ENCODE measurements at places on chromosomes 13 and 19. TPM values are rescaled to one million over a fixed set of nuclear protein-coding genes. Genes with fewer than 3 reads are reported as not detected.

Gene EBPL
- total RNA-seq = 81.7 TPM

Gene FOXA3
- total RNA-seq = not detected

Gene GTF2F1
- total RNA-seq = 44.7 TPM

DNA sequence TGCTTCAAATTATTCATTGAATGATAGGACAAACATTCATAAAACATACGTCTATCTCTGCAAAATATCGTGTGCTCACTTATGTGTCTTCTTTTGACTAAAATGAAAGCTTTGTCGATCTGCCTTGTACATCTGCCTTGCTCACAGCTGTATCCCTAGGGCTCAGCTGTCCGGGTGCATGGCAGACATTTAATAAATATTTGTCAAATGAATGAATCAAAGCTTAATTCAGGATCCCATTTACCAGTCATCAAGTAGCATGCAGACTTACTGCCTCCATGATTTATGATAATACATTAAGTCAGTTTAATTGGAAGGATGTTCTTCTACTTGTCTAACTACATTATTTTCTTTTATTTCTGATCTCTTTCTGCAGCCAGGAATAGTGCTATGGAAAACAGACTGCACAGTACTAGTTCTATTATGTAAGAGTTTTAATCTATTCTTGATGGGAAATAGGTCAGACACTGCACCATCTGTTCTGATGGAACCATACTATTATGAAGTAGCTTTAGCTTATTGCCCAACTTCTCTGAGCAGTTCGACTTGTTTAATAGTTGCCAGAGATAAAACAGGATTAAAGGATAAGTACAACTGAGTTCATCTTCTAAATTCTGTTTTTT lies 13.2 kb downstream of the SLC46A3 start:
- ATAC-seq = no peak

DNA sequence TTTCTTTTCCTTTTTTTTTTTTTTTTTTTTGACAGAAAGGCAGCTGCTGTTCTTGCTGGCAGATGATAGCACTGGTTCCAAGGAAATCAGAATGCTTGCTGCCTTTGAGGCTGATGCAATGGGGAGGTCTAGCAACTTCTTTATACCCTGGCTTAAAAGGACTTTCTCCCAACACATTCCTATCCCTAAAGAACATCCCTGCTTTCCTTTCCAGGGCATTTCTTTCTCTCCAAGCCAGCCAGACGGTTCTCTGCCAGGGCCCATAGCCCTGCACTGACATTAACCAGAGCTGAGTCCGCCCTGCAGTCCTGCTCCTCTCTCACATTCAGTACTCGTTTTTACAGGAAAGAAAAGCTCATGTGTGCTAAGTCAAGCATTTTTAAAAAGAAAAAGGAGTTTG lies 133.9 kb upstream of the WASF3 start:
- ATAC-seq = peak; percentile 96

DNA sequence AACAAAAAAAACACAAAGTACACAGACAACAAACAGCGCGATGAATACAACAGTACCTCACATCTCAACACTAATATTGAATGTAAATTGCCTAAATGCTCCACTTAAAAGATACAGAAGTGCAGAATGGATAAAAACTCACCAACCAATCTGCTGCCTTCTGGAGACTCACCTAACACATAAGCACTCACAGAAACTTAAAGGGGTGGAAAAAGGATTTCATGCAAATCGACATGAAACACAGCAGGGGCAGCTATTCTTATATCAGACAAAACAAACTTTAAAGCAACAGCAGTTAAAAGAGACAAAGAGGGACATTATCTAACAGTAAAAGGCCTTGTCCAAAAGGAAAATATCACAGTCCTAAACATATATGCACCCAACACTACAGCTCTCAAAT lies 209.5 kb downstream of the ABCC4 start:
- no peak for ATAC-seq

GRCh38 chr19:14530005-14530348 lies 583 bp downstream of the TECR start:
- ATAC-seq = no peak

DNA sequence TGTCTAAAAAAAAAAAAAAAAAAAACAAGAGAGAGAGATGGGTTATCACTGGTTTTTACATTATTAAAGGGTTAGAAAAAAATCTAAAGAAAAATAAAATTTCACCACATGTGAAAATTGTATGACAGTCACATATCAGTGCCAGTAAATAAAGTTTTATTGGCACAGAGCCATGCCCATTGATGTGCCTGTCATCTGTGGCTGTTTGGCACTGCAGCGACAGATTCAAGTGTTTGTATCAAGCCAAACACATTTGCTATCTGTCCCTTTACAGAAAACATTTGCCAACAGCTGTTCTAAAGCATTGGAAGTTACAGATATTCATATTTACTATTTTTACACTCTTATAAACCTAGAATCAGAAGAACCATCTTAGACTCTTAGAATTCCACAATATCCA lies 16.3 kb downstream of the FCHO1 start:
- no peak for ATAC-seq

GRCh38 chr13:76884186-76884906 lies 1.9 kb downstream of the KCTD12 start:
- no peak for ATAC-seq

DNA sequence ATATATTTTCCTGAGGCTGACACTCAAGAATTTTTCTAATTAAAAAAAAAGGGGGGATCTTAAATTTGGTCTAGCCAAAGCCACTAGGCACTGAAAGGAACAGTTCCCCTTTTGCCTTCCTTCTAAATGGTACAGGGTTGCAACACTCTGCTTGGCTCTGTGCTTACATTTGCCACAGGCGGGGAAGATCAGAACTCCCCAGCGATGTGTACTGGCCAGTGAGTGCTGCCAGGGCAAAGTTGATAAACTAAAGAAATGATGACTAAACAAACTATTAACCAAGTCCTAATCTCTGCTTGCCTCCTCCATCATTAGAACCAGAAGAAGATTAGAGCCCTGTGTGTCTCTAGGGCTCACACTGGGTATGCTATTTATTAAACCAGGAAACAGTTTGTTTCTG lies 75.3 kb upstream of the SCEL start:
- ATAC-seq = peak; percentile 80

DNA sequence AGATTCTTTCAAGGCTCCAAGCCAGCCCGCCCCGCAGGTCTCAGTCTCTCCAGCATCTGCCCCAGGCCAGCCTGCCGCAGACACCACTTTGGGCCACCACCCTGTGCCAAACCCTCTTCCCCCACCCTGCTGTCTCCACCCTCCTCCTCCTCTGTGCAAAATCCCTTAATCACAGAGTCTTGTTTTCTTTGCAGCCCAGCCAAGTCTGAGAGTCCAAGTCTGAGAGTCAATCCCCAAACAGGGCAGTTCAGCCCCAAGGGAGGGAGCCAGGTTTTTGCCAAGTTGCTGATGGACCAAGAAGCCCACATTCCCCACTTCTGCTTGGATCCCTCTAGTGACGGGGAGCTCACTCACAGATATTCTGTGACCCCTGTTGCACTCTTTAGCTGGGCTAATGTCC lies 3.1 kb downstream of the ADAMTS10 start:
- ATAC-seq = no peak

GRCh38 chr19:27774337-27774736 lies 1438.6 kb downstream of the UQCRFS1 start:
- ATAC-seq = no peak

DNA sequence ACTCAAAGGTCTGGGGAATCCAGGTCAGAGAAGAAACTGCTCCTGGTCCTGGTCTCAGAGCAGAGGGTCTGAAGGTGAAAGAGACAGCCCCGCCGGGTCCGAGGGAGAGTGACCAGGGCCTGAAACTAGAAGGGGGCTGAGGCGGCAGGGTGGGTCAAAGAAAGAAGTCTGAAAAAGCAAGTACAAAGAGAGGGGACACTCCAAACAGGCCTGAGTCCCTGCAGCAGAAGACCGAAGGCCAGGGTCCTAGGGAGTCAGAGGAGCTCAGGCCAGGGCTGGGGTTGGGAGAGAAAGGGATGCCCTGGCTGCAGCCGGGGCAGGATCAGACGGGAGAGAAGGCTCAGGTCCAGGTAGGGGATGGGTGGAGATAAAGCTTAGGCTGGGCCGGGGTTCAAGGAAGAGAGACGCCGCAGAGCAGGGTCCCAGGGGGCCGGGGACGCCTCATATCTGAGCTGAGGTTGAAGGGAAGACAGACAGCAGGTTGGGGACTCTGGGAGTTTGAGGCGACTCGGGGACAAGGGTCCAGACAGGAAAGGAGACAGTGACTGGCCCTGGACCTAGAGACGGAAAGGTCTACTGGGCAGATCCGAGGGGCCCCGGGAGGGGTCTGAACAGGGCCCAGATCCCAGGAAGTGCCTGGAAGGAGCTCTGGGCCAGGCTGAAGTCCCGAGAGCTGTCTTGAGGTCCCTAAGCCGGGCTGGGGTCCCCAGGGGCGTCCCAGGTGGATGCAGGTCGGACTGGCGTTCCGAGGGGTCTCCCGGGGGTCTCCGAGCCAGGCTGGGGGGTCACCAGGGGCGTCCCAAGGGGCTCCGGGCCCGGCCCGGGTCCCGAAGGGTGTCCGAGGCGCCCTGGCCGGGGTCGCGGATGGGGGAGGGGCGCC lies 795 bp downstream of the MLLT1 start:
- no peak for ATAC-seq

DNA sequence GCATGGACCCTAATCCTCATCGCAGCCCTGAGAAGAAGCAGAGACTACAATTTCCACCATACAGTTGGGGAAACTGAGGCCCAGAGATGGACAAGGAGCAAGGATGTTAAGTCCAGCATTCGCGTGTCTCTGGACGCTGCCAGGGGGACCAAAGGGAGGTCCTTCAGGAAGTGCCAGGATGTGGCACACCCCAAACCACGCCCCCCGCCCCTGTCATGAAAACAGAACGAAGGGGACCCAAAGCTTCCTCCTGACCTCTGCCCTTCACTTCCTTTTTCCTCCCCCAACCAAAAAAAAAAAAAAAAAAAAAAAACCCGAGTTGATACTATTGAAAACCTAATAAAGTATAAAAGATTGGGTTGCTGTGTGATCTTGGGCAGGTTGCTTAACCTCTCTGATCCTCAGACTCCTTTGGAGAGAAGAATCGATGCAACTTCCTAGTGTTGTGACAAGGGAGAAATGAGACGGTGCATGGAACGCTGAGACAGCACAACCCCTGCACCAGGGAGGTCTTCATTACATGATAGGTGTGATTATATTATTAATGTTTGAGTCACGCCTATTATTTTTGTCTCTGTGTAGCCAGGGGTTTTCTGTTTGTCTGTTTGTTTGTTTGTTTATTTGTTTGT lies 2.7 kb upstream of the ZBTB7A start:
- no peak for ATAC-seq

DNA sequence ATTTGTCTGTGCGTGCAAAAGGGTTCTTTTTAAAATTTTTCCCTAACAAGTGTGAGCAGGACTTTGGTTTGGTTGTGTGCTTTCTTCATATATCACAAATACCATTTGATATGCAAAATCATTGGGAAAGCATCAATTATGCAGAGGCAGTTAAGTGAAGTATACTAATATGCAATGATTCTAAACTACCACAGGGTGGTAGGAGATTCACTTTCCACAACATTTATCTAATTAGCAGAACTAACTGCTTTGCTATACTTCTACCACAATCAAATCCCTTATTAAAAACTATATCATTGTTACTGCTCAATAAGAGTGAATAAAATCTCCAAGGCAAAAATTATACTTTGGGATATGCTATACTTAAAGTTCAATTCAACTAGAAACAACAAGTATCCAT lies 2738.9 kb upstream of the PCDH20 start:
- no peak for ATAC-seq

GRCh38 chr13:33649212-33649878 lies 168.6 kb upstream of the RFC3 start:
- peak; percentile 42 for ATAC-seq

GRCh38 chr19:17107546-17108452 lies 32.2 kb downstream of the MYO9B start:
- ATAC-seq = peak; percentile 98

GRCh38 chr13:99086267-99087097 lies 108.6 kb upstream of the DOCK9 start:
- ATAC-seq = peak; percentile 77

- peak; percentile 90 for ATAC-seq
Observed at GRCh38 chr13:110455941-110456340, 105.6 kb downstream of the RAB20 start.

DNA sequence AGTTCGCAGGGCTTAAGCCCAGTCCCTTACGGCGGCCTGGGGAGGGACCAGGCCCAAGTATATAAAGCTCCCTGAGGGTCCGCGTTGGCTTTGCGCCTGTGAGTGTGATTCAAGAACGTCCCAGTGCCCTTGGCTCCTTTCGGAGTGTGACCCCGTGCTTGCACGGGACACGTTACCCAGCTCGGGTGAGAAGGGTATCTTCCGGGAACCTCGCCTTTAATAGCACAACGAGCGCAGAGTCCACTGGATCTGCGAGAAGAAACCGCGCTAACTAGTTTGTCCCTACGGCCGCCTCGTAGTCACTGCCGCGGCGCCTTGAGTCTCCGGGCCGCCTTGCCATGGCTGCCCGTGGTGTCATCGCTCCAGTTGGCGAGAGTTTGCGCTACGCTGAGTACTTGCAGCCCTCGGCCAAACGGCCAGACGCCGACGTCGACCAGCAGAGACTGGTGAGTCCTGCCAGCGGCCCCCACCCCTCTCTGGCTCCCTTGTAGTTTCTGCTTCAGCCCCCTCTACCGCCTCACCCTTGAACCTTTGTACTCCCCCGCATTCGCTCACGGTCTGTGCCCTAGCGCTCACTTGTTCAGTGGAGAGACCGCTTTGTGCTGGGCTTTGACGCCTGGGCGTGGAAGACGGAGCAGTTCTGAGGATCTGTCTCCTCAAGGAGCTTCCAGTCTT lies at the start of gene DNAJC15:
Gene DNAJC15, plus strand, starts transcription at position 298 of the 675 bp plus-strand sequence. Its CDS starts 41 bp downstream, at position 339.
- ATAC-seq = peak; percentile 91

GRCh38 chr13:58472483-58472882 lies 840.9 kb downstream of the PCDH17 start:
- ATAC-seq = no peak

GRCh38 chr13:33262062-33262487 lies 23.5 kb downstream of the STARD13 start:
- ATAC-seq = no peak

Gene TSKS
- total RNA-seq = not detected

- no peak for ATAC-seq
Observed at GRCh38 chr13:23673354-23673753, 103.1 kb downstream of the TNFRSF19 start.

GRCh38 chr19:50387176-50387867 lies 3.2 kb downstream of the POLD1 start:
- no peak for ATAC-seq

Gene CYP2A6
- not detected for total RNA-seq

- no peak for ATAC-seq
Observed at GRCh38 chr13:51619614-51620013, 35.4 kb downstream of the WDFY2 start.

- ATAC-seq = no peak
Observed at GRCh38 chr13:49528161-49528560, 32.4 kb downstream of the PHF11 start.

GRCh38 chr13:87206708-87207107 lies 464.5 kb upstream of the SLITRK5 start:
- no peak for ATAC-seq

Gene BTBD2
- total RNA-seq = 125 TPM

- no peak for ATAC-seq
Observed at GRCh38 chr13:59776924-59777690, 386.6 kb downstream of the DIAPH3 start.
